ENCODE measurements at places on chromosomes 11 and 22.

DNA sequence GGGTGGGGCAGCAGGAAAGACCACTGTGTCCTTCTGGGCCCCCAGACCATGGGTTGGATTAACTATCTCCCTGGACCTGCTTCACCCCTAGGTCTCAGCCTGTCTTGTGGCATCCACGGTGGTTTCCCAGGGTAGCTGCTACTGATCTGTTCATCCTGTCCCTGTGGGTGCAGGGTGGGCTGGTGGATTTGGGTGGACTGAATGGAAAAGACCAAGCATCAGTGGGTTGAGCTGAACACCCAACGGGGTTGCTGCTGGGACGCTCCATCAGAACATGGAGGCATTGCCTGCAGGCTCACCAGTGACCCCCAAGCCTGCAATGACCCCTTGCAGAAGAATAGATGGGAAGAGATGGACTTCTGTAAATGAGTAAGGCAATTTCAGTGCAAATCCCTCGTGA is 812.1 kb downstream of the TBC1D22A start:
- no peak for DNase-seq

DNA sequence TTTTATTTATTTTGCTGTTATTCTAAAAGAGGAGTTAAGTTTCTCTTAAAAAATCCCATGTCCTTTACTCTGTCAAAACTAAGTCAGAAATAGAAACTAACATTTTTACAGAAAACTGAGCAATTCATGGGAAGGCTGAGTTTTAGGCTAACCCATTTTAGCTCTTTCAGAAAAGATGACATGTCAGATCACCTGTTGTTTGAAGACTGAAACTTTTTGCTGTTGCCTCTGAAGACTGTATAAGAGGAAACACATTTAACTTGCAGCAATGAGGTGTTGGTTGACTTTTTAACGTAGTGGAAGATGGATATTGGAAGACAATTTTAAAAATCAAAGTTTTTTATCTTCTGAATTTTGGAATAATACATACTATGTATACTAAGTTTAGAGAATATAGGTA is 115.4 kb downstream of the METTL15 start:
- DNase-seq = no peak

- DNase-seq = no peak
Observed at GRCh38 chr11:65639623-65640482, 2.0 kb downstream of the SIPA1 start.

- DNase-seq = no peak
Observed at GRCh38 chr11:44754876-44755555, 28.3 kb downstream of the TSPAN18 start.

DNA sequence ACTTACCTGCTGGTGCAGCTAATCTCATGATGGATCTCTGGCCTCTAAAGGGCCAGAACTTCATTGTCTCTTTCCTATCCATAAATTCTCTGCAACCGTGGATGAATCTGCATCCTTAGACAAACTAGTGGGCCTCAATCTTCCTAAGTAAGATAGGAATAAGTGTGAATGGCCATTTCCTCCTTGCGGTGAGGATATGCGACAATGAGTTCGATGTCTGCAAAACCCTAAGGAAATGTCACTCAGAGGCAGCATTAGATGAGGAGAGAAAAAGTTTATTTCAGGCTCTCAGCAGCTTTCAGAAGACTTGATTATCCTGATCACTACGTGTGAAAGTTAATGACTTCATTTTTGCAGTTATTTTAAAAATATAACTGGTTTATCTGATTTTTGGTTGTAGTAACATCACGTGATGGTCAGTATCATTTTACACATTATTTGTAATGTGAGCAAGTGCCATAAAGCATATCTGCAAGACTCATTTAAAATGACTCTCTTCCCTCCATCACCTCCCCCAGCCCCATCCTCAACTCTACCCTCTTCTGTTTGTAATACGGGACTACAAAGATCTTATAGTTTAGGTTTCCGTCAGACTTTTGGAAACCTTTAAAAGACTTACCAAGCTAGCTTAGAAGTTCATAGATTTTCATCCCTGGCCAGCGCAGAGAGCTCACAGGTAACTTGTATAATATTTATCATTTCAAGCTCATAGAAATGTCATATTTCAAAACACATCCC is 10.2 kb downstream of the GRAP2 start:
- DNase-seq = no peak

GRCh38 chr22:47047321-47048122 is 285.1 kb downstream of the TBC1D22A start:
- DNase-seq = no peak

- no peak for DNase-seq
Observed at GRCh38 chr11:84212468-84213390, 926.6 kb upstream of the CCDC90B start.

GRCh38 chr11:94576306-94576705 is 9.1 kb downstream of the PIWIL4 start:
- DNase-seq = no peak

GRCh38 chr11:102577182-102577581 is 46.6 kb upstream of the MMP7 start:
- no peak for DNase-seq
